ENCODE measurements at places on chromosomes 3 and 15.

DNA sequence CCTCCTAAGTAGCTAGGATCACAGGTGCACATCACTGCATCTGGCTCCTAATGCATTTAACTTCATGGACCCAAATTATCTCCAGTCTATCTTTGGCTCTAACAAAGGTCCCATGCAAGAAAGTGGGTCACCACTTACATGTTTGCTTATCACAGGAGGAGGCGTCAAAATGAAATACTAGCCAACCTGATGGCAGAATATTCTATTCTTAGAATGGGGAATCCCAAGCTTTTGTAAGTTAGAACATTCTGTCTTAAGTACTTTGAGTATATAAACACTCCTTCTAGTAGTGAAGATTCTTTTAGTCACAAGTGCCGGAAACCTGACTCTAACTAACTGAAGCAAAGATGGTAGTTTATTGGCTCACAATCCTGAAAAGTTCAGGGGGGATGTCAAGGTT is 72.0 kb upstream of the ADAMTS9 start:
- DNase-seq, result no peak

GRCh38 chr15:31774045-31774444 is 256.3 kb upstream of the CHRNA7 start:
- DNase-seq, result no peak

DNA sequence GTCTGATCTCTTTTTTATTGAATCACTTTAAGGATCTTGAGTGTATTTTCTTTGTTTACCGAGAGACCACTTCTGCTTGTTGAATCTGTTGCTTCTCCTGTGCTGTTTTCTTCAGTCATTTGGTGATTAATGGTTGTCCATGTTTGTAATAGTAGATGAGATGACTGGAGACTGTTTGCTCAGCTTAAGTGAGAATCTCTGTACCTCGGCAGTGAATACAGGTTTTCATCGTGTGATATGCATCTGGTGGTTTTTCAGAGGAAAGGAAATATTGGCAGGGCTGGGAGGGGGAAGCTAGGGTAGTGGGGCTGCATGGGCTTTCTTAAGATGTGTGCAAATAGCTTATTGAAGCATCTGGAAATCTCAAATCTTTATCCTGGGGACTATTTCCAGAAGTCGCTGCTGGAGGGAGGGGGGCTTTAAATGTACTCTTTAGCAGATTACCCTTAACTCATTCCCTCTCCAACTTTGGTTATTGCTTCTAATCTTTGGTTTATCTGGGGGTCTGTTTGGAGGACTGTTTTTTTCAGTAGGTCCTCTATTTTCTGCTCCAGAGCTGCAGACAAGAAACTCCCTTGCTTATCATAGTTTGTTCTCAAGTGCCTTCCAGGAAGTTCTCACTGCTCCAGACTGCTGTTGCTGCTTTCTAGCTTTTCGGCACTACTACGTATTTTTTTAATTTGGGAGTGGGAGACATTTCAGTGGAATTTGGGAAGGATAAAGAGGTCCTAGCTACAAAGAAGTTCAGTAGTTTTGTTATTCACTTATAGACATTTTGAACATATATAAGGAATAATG is 19.4 kb downstream of the CMTM8 start:
- DNase-seq, result no peak

DNA sequence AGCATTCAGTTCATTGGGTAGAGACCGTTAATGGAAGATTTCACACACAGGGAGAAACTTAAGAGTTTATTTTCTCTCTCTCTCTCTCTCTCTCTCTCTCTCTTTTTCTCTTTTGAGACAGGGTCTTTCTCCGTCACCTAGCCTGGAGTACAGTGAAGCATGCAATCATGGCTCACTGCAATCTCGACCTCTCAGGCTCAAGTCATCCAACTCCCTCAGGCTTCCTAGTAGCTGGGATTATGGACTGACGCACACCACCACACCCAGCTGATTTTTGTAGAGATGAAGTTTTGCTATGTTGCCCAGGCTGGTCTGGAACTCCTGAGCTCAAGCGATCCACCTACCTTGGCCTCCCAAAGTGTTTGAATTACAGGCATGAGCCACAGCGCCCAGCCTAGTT is 1.6 kb downstream of the WDR72 start:
- DNase-seq, result no peak

DNA sequence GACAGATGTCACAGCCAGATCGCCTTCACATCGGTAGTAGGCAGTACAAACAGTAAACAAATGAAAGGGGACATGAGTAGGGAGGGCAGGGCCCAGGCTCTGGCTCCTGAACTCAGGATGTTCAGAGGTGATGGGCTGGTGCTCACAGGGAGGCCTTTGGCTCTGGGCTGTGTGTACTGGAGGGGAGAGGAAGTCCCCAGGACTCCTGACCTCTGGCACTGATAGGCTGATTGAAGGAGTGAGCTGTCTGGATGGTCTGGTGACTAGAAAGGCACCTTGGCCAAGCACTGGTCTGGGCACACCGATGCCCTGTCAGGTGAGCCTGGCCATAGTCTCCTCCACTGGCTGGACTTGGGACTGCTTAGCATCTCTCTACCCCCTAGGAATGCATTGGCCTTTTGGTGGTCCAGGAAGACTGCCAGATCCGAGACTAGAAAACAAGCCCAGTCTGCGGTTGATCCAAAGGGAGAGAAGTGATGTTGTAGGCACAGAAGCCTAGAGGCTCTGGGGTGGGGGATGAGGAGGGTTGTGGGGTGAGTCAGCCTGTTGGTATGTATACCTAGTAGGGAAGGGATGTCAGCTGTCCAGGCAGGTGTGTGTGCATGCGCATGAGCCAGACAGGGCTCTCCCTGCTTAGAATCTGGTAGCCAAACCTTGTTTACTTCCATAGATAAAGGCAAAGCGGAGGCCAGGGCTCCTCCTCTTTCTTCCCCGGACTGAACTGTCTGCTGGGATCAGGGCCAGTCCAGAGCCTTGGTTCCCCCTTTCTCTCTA is 1.9 kb downstream of the SPINT1 start:
- DNase-seq, result no peak

DNA sequence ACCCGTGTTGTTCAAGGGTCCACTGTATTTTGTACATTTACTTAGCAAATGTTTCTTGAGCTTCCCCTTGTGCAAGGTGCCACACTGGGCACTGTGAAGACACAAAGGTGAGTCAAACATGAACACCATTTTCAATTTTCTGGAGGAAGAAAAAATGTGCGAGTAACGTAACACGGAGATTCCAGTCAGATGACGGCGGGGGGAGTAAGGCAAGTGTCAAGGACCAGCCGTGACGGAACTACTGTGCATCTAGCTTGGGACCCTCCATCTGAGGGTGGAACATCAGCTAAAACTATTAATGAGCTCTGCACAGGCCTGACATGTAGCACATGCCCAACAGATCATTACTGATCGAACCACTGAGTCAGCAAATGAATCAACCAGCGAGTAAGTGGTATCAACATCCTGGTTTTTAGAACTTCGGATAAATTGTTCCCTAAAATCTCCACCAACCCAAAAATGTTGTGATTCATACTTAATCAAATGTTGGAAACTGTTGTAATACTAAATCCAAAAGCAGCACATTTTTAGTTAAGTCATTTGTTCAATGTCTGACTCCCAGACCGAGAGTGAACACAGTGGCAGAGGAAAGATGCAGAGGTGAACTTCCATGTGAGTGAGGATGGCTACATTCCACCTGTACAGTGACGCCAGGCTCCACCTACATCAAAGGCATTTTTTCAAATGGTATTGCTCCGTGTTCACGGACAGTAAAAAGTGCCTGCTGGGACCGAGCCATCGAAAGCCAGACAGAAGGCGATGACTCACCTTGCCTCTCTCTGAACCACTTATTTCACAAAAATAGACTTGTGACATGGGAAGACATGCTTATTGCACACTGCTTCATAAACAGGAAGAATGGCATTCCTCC is 172.2 kb downstream of the ATP10A start:
- DNase-seq, result no peak

DNA sequence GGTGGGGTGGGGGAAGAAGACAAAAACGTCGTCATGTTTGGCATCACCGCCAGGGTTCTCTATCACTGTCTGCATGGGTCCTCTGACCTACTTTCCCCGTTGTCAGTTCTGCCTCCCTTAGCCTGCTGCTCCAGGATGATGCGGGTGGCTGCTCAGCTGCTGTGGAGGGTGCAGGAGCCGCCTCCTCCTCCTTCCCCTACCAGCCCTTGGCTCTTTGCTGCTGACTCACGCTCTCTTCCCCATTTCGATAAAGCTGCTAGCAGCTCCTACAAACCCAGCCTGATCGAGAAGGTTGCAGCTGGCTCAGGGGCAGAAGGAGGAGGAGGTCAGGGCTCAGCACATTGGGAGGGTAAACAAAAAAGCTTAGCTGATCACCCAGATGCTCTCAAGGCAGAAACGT is 49.5 kb upstream of the SEC13 start:
- DNase-seq, result no peak

DNA sequence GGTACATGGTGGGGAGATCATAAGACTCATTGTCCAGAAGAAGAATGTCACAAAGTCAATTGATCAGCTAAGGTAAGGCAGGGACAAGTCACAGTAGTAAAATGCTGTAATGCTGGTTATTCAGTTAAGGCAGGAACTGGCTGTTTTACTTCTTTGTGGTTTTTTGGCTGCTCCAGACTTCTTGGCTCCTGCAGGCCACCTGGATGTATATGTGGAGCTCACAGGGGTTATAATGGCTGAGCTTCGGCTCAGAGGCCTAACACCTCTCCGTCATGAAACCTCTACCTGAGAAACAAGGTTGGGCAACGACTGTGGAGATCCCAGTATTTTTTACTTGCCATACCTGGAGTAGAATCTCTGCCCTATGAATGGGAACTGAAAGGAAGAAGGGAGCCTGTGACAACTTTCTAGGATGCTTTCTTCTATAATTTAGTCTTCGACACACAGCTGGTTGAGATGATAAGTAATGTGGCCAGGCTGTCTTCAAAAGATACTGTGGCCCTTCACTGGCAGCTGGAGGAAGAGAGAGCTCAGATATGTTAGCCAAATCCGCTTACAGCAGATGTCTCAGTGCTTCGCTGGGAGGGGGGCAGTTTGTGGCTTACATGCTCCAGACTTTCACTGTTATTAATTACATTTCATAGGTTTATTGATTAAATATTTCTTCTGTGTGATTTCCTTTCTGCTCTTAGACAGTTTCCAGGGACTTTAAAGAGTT is 887.8 kb downstream of the IGSF11 start:
- no peak for DNase-seq

DNA sequence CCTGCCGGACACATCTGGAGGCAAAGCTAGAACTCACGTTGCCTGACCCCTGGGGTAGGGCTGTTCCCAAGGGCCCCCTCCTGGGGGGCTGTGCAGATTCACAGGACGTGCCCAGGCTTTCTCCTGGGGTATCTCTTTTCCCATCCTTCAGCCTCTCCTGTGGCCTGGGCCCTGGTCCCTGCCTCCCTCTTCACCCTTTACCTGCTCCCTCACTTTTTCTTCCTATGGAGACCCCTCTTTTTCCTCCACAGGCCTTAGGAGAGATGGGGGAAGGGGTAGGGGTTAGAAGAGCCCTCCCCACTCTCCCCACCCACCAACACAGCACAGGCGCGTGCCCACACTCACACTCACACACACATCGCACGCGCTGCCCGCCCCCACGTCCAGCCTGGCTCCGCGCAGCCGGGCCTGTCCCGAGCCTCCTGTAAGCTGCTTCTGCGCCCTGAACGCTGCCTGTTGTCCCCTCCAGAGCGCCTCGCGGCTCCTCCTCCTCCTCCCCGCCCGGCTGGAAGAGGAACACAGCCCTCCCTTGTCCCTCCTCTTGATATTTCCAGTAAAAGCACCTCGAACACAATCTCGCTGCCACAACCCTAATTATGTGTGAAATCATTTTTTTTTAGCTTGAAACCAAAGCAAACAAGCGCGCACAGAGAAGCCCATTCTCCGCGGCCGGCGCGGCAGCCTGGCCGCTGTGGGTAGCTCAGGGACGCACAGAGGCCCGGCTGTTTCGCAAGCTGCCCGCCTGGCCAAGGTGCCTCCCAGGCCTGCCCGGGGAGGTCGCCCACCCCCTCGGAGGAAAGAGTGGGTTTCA is 33.9 kb upstream of the ACAN start:
- DNase-seq, result no peak

DNA sequence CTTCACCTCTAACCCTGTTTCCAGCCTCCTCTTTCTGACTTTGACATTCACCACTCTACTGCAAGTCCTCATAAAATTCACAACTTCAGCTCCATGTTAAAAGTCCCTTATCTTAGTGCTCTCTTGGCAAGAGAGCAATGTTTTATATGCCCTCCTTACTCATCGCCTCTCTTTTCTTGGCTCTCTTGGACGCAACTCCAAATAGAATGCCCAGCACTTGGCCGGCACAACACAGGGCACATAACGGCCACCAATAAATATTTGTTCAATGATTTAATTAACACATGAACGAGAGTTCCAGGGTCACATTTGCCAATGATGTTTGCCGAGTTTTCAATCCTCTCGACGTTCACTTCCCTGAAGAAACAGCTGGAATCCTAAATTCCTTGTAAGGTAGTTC is 401.4 kb downstream of the ROBO1 start:
- no peak for DNase-seq

DNA sequence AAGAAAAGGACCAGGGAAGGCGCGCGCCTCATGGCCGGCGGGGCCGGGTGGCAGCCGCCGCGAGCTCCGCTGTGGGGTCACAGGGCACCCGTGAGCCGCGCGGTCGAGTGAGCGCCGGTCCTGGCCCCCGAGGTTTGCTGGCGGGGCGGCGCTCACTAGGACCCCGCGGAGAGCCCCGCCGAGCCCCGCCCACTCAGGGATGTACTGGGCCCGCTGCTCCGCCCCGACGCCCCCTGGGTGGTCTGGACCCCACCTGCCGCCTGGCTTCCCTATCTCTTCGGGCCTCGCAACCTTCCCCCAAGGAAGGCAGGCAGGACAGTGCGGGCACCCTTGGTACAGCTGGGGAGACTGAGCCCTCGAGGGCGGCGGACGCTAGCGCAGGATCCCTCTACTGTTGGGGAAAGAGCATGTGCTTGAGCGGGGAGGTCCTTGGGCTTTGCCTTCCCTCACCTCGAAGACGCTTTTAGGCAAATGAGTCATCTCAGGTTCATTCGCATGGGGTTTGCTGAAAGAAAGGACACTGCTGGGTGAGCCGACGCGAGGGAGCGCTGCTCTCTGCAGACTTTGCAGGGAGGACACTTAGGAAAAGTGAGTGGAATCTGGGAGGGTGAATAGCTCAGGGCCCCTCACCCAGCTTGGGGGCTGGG is at the start of gene CHRNB4:
Gene CHRNB4 (minus strand): TSS at position 109 of the 647 bp plus-strand sequence. CDS start 77 bp downstream, at position 32.
- no peak for DNase-seq

GRCh38 chr3:17195192-17195611 is 310.4 kb downstream of the PLCL2 start:
- DNase-seq, result no peak
